T-helper 1 cell (primary cell): ENCODE measurements at places on chromosomes 16 and 17.

DNA sequence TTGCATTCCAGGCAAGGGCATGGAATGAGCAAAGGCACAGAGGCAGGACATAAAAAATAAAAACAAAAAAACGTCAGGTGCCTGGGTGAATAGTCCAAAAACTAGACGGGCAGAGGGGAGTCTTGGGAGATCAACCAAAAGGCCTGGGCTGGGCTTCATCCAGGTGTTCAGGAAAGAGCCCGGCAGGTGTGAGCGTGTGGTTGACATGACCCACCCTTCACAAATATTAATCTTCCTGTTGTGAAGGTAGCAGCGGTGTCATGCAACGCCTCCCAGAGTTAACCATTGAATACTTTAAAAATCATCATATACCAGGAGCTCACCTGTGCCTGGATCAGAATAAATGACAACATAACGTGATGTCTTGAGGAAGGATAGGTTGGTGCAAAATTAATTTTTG lies 90.6 kb downstream of the USP22 start:
- DNase-seq = no peak

DNA sequence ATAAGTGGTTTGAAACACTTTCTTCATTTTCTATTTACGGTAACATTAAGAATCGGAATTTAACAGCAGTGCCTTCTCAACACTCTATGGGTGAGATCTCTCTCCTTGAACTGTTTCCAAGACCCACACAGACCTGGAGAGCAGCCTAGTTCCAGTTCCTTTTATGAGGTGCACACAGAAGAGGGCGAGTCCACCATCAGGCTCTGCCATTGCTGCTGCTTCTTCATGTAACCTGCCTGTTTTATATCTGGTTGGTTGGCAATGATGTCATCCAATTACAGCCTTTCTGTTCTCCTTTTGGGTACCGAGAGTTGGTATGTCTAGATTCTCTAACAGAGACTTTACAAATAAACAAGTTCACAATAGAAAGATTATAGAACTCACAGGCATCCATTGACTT lies 225.7 kb downstream of the UTP18 start:
- no peak for DNase-seq

- no peak for DNase-seq
Observed at GRCh38 chr16:30644334-30644830, 6.4 kb upstream of the PRR14 start.

- peak; percentile 42 for DNase-seq
Observed at GRCh38 chr17:16521070-16521727, 29.2 kb upstream of the LRRC75A start.

DNA sequence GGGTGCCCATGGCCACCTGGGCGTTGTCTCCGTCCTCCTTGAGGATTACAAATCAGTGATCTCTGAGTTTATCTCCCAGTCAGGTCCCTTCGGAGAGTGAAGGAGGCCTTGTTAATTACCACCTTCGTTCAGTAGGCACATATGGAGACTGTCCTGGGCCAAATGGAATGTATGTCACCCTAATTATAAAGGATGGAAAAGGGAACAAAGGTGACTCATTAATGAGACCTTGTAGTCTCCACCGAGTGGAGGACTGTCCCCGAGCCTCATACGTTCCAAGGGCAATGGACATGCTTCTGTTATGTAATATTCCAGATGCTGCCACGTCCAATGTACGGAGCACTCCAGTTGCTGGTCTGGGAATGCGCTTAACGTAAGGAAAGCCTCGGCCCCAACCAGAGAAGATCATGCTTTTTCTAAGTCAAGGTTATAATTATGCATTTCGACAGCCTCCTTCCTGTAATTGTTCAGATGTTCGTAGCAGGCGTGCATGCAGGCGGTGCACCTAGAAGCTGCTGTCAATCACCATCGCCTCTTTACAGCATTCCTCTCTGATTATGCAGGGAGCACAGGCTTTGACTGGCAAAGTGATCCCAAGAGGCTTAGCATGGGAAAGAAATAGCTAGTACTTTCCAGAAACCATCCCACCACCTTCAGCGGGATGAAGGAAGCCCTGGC lies 22.4 kb upstream of the SEC14L1 start:
- no peak for DNase-seq

DNA sequence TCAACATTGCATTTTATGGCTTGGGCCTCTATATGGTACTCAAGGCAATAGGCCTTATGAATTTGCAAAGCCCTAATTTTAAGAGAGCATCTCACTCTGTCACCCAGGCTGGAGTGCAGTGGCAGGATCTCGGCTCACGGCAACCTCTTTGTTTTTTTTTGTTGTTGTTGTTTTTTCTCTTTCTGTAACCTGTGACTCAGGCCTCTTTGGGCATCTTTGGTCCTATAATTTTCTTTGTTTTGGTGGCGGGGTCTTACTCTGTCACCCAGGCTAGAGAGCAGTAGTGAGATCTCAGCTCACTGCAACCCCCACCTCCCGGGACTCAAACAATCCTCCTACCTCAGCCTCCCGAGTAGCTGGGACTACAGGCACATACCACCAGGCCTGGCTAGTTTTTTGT lies 21.8 kb upstream of the HERPUD1 start:
- no peak for DNase-seq

DNA sequence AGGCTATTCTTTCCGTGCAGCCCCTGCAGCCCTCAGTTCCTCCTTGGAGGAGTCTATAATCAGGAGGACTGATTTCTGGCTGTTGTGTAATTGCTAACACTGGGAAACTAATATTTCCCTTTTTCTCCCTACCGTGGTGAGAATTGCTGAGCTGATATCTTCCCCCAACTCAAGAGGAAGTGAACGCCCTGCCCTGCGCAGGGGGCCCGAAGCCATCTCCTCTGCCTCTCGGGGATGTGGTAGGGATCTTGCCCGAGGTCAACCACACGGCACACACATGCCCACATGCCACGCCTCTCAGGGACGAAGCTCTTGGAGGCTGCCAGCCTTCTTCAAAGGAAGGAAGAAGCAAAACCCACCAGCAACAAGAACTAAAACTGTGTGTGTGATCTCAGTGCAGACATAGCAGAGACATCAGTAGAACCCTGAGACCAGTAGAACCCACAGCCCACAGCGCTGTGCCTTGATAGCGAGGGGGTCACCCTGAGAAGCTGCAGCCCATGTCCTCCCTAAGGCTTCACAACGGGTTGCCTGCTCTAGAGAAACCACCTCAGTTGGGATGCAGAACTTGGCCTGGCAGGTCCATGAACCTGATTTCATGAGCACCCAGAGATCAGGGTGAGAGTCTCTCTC lies 8.9 kb upstream of the ULK2 start:
- no peak for DNase-seq
